ENCODE measurements at places on chromosomes 11 and 22. TPM values are rescaled to one million over a fixed set of nuclear protein-coding genes. Genes with fewer than 3 reads are reported as not detected.

GRIK4 gene
- 2.4 TPM for total RNA-seq

SYT8 gene
- not detected for total RNA-seq

DNA sequence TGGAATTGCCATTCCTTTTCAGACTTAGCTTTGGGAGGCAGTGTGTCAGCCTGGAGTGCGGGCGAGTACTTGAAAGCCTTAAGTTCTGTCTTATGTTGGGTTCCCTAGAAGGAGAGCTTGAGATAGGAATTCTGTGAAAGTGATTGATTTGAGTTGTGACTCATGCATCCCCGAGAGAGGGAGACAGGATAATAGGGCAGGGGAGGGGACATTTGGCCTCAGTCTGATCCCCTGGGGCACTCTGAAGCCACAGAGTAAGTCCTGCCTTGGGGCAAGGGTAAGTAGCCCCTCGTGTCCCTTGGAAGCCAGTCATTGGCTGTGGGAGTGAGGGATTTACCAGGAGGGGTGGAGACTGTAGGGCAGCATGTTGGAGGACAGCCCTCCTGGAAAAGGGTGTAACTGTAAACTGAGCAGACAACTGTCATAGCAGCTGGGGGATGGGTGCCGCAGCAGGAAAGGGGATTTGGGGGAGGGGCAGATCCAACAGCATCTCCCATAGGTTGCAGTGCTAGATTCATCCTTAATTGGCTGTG, 44.0 kb downstream of the KIAA1671 start:
- peak overlapping the region; percentile 20 for H3K27ac ChIP-seq
- peak; percentile 75 for DNase-seq

DNA sequence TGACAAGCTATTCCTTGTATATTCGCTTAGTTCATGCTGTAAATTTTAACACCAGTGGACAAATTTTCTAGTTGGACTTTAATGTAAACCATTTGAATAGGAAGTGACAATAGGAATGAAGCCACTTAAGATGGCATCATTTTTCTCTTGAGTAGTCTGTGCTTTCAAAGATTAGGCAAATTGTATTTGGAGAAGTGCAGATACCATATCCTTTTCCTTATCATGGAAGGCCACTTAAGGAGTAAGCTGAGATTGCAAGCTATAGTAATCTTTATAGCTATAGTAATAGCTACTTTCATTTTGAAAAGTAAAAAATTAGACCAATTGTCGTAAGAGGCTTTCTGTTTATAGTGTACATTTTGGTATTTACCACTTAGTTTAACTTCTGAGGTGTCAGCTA, 12.8 kb downstream of the CAPRIN1 start:
- H3K4me3 ChIP-seq = no peak overlapping the region
- H3K36me3 ChIP-seq = peaks cover 13% of the 10 kb centered on the region
- DNase-seq = no peak
- H3K27ac ChIP-seq = no peak overlapping the region
- H3K4me1 ChIP-seq = no peaks in the 10 kb centered on the region

DNA sequence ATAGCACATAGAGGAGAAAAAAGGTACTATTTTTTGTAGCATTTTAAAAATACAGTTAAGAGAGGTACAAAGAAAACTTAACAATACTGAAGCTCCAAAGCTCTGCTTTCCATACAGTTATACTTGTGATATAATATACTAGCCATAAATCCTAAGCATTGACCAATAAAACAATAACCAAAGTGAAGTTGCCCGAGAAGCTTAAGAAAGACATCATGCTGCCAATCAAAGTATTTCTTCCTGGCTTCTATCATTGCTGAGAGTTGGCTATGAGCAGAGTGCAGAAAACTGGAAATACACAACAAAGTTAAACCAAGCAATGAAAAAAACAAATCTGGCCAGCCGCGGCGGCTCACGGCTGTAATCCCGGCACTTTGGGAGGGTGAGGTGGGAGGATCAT, 84.2 kb downstream of the RBFOX2 start:
- no peaks in the 10 kb centered on the region for H3K36me3 ChIP-seq
- no peak overlapping the region for H3K27ac ChIP-seq
- no peak for DNase-seq
- H3K4me3 ChIP-seq = no peak overlapping the region

DNA sequence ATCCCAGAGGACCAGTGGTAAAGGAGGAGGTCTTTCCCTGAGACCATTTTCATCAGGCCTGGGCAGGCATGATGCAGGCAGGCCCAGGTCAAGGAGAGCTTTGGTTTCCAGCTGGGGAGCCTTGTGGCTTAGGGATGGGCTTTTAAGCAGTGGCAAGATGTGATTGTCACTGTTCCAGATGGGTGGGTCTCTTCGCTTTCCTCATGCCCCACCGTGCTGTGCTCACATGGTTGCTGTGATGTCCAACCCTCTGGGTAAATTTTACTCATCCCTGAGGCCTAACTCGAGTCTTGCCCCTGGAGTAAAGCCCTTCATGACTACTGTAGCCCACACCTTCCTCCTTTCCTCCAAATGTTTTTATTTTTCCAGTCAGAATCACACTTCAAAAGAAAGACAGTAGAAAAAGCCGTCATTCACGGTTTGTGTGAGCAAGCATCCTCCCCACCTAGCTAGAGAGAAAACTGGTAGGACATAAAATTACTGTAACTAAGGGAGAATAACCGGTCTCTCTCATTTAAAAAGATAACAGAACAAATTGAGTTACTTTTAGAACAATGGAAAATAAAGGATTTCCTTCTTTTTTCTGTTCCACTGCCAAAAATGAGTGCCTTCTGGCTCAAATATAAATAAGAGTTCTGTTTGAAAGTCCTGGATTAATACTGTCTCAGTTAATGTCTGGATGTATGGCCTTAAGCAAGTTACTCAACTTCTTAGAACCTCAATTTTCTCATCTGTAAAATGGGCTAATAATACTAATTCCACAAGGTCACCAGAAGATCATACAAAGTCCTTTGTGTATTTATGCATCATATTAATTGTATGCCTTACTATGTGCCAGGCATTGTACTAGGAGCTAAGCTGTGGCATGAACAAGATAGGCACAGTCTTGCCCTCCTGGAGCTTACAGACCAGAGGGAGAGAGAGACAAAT, 84.9 kb downstream of the ME3 start:
- H3K27ac ChIP-seq = no peak overlapping the region
- no peaks in the 10 kb centered on the region for H3K36me3 ChIP-seq
- H3K4me3 ChIP-seq = no peak overlapping the region
- no peak for DNase-seq

Data from H1 (cell line).